Vagina (tissue), 2 donors: ENCODE measurements at places on chromosomes 2 and 18. TPM values are rescaled to one million over a fixed set of nuclear protein-coding genes. Genes with fewer than 3 reads are reported as not detected.

GRCh38 chr2:110802208-110802932, 70.0 kb downstream of the ACOXL start:
- no peaks in the 10 kb centered on the region for H3K36me3 ChIP-seq
- DNase-seq, result no peak

DNA sequence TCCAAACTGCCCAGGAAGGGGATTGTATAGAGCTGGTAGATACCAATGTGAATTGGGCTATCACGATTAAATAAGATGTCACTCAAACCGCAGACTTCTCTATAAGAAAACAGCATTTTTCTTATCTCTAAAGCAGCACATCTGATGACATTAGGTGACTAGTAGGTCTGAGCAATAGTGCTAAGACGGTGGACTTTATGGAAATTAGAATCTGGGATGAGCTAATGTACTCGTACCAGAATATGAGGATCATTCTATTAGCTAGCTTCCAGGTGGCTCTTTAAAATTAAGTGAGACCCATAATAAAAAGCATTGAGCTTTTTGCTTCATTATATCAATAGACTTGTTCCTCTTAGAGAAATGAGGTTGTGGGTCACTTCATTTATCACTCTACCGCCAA, 130.0 kb upstream of the MC4R start:
- H3K36me3 ChIP-seq, result no peaks in the 10 kb centered on the region
- no peak overlapping the region for H3K4me3 ChIP-seq
- no peak overlapping the region for H3K27ac ChIP-seq
- no peak for DNase-seq
- H3K27me3 ChIP-seq, result no peaks in the 10 kb centered on the region

The GPR39 gene
- total RNA-seq, result not detected

GRCh38 chr2:207321514-207321913, 155.8 kb upstream of the KLF7 start:
- no peak overlapping the region for H3K27ac ChIP-seq
- H3K4me3 ChIP-seq, result no peak overlapping the region
- no peaks in the 10 kb centered on the region for H3K27me3 ChIP-seq
- H3K4me1 ChIP-seq, result no peaks in the 10 kb centered on the region
- H3K36me3 ChIP-seq, result no peaks in the 10 kb centered on the region
- no peak for DNase-seq

DNA sequence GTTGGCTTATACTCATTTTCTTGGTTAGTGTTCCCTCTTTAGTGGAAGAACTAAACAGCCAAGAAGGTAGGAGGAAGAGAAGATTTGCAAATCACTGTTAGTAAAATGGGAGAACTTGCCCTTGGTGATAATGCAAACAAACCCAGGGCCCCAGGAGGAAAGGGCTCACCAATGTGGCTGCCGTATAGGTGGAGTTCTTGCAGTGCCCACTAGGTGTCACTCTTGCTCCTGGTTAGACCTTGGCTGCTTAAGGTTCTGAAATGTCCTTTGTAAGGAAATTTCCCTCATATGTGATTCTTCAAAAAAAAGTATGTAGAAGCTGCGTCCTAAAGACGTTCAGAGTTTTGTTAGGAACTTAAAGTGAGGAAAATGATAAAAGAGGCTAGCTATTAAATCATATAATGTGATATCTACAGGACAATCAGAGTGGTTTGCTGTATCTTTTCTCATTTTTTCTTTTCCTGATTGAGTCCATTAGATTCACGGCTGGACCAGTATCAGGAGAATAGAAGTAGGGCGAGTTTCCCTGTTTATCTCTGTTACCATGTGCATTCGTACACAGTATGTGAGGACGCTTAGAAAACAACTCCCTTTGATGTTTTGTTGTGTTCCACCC, 48.6 kb downstream of the RPIA start:
- no peak overlapping the region for H3K4me3 ChIP-seq
- H3K27ac ChIP-seq, result no peak overlapping the region
- H3K27me3 ChIP-seq, result no peaks in the 10 kb centered on the region
- no peak for DNase-seq
- no peaks in the 10 kb centered on the region for H3K36me3 ChIP-seq

GRCh38 chr2:240014327-240014726, 10.8 kb downstream of the NDUFA10 start:
- no peaks in the 10 kb centered on the region for H3K27me3 ChIP-seq
- H3K36me3 ChIP-seq, result no peaks in the 10 kb centered on the region
- no peak for DNase-seq
- no peaks in the 10 kb centered on the region for H3K4me1 ChIP-seq
- H3K27ac ChIP-seq, result no peak overlapping the region

GRCh38 chr2:222878301-222878876, 17.6 kb downstream of the ACSL3 start:
- H3K27ac ChIP-seq, result no peak overlapping the region
- H3K36me3 ChIP-seq, result no peaks in the 10 kb centered on the region
- no peak overlapping the region for H3K4me3 ChIP-seq
- peaks cover 9% of the 10 kb centered on the region for H3K4me1 ChIP-seq
- H3K27me3 ChIP-seq, result no peaks in the 10 kb centered on the region

The IL36A gene
- total RNA-seq, result 2.7 TPM

DNA sequence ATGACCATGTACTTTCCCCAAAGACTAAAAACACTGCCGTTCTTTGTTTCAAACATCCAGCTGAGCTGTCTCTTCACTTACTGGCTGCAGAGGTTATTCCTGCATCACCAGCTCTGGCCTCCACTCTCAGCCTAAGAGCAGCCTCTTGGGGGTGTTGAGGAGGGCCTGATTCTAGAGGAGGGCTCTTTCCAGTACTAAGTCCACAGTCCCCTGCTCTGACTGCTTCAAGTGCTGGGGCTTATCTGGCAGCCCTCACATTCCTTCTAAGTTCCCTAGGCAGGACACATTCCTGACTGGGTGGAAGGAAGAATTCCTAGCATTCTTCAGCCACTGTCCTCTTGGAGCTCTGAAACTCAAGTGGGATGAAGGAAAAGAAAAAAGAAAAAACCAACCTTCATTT, 32.9 kb upstream of the EHBP1 start:
- H3K4me3 ChIP-seq, result no peak overlapping the region
- no peaks in the 10 kb centered on the region for H3K4me1 ChIP-seq
- no peak overlapping the region for H3K27ac ChIP-seq

- H3K4me1 ChIP-seq, result peaks cover 5% of the 10 kb centered on the region
- H3K4me3 ChIP-seq, result no peak overlapping the region
- H3K27me3 ChIP-seq, result no peaks in the 10 kb centered on the region
- H3K36me3 ChIP-seq, result no peaks in the 10 kb centered on the region
- no peak overlapping the region for H3K27ac ChIP-seq
These were observed 44.1 kb downstream of the MRPS5 start for GRCh38 chr2:95077530-95077825.

DNA sequence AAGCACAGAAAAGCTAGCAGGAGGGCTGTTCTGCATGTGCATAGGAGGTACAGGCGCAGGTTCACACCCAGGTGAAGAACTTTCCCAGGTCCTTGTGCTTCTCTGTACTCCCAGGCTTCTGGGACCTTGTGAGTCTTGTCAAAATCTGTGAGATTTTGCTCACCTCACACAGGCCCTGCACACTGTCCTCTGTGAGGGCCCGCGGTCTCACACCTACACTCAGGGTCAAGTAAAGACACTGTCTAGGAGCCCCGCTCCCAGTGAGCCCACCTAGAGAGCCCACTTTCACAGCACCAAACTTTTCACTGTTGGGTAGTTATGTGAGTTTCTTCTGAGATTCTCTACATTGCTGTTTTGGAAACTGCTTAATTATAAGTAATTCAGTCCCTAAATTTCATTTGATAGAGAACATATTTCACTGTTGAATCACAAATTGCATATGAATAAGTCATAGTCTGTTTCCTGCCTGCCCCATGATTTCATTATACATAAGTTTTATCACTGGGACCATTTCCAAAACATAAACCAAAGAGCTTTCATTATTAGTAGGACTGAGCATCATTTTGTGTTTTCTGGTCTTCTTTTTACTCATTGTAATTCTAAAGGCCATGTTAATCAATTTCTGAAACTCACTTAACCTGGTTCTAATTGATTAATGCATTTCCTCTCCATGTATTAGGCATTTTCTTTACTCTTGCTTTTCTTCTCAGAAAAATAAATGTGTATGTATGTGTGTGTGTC, 234.2 kb upstream of the SPOPL start:
- no peaks in the 10 kb centered on the region for H3K4me1 ChIP-seq
- no peaks in the 10 kb centered on the region for H3K36me3 ChIP-seq
- no peak for DNase-seq
- no peak overlapping the region for H3K4me3 ChIP-seq
- H3K27me3 ChIP-seq, result no peaks in the 10 kb centered on the region
- H3K27ac ChIP-seq, result no peak overlapping the region

DNA sequence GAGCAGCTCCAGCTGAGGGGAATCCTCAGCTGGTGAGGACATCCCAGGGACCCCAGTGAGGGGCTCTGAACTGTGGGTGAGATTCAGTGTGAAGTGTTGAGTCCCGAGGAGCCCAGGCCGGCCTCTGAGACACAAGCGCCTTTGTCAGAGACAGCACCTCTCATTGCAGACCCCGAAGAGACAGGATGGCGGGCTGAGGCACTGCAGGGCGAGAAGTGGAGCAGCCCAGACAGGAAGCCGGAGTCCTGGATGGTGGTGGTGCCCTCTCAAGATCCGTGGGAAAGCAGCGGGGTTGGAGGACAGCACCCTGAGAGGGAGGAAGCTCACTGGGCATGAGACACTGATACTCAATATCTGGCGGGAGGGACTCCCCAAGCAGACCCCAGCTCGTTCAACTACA, 49.1 kb upstream of the ID2 start:
- no peak for DNase-seq
- no peak overlapping the region for H3K4me3 ChIP-seq
- no peaks in the 10 kb centered on the region for H3K36me3 ChIP-seq
- no peaks in the 10 kb centered on the region for H3K27me3 ChIP-seq

DNA sequence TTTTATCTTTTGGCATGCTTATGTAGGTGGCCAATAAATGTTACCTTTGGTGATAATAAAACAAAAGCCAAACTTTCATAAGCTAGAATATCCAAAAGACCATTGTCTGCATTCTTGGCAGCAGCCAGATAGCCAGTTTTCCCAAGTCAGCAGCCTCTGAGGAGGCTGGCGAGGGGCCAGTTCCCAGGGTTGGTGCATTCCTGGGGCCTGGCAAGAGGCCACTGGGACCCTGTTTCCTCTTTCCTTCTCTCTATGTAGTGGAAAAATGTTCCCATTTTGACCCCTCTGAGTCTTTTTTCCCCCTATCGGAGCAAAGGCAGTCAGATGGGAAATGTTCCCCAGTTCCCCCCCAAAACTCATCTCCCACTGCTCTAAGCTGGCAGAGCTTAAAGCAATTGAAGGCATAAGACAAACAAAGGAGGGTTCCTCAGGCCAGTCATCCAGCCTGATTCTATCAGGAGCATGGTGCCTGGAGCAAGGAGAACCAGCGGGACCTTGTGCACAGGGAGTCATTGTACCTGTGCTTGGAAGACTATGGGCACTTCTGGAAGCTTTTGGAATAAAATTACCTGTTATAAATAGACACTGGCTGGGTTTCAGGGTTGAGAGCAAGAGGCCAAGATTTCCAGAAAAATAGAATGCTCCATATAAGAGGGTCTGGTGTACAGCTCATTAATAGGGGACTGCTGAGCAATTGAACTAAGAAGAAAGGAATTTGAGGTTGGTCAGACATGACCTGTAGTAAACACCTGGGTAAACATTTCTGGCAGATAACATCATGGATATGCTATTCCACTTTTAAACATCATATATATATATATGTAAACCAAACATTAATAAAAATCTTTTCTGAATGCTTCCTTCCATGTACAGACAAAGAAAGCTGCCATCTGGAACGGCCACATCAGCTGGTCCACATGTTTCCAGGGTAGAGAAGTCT, 63.4 kb downstream of the NCKAP5 start:
- no peak for DNase-seq
- H3K4me1 ChIP-seq, result peaks cover 13% of the 10 kb centered on the region
- H3K27ac ChIP-seq, result no peak overlapping the region

DNA sequence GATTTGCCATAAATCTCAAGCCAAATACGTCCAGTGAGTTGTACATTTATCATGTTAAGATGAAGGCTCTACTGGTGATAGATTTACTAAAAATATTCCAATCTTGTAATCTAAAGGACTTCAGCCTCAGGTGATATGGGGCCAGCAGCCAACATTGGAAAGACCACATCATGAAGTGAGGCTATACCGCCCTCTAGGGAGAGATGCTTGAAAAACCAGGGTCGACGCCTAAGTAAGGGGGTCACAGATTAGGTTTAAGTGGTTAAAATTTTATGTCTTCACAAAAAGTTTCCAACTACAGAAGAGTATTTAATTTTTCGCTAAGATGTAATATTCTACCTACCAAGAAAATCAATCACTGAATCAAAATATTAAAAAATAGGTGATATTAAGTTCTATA, 33.3 kb downstream of the DOCK10 start:
- H3K27me3 ChIP-seq, result no peaks in the 10 kb centered on the region
- H3K27ac ChIP-seq, result no peak overlapping the region
- no peak for DNase-seq

DNA sequence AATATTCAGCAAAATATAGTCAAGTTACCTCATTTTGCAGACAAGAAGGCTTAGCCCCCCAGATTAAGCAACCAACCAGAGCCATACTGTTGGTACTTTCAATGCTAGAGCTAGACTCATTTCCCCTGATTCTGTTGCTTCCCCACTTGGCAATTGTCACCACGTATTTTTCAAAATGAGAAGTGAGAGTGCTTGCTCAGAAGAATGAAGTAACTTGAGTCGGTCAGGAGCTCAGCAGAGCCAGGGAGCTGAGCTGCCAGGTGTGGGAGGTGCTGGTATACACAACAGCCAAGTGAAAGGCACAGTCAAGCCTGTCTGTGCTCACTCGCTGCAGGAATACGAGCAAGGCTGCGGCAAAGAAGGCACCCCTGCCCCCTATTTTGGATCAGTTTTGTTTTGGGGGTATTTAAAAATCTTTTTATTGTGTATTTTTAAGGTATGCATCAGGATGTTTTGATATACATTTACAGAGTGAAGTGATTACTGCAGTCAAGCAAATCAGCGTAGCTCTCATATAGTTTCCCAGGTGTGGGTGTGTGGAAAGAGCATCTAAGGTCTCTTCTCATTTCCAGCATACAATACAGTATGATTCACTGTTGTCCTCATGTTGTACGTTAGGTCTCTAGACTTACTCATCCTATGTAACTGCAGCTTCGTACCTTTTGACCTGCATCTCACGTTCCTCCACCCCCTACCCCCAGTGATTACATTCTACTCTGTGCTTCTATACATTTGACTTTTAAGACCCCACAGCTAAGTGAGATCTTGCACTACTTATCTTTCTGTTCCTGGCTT, 62.4 kb downstream of the MRPS9 start:
- no peak overlapping the region for H3K27ac ChIP-seq
- no peak overlapping the region for H3K4me3 ChIP-seq
- no peaks in the 10 kb centered on the region for H3K4me1 ChIP-seq
- DNase-seq, result no peak
- H3K27me3 ChIP-seq, result no peaks in the 10 kb centered on the region

GRCh38 chr2:17804358-17804757, 11.9 kb upstream of the MSGN1 start:
- no peak overlapping the region for H3K4me3 ChIP-seq
- no peak for DNase-seq
- H3K27ac ChIP-seq, result no peak overlapping the region
- no peaks in the 10 kb centered on the region for H3K36me3 ChIP-seq

- no peak for DNase-seq
- no peak overlapping the region for H3K4me3 ChIP-seq
- peak overlapping the region; percentile 17 for H3K27ac ChIP-seq
These were observed 40.7 kb downstream of the PCBP1 start for GRCh38 chr2:70128005-70128404.

The SERPINB3 gene
- 464 TPM for total RNA-seq
